ENCODE measurements at places on chromosomes 4 and X.
A peak's percentile ranks its signal among the peaks of the same experiment; 100 is the strongest.

DNA sequence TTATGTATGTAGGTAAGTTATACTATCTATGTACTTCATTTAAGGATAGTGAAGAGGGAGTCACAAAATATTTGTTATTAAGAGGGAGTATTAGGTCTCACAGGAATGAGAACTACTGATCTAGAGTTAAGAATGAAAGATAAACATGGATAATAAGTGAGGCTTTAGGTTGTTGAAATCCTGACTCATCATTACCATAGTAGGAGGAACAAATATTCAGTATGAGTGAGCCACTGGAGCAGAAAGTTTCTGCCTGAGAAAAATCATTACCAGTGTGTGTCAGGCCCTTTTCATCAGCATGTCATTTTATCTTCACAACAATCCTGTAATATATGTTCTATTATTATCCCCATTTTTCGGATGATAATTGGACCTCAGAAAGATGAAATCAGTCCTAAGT, 27.2 kb upstream of the IGSF1 start:
- no peaks in the 10 kb centered on the region for H3K27me3 ChIP-seq
- no peak overlapping the region for H3K27ac ChIP-seq
- no peak overlapping the region for H3K4me3 ChIP-seq
- H3K4me1 ChIP-seq = no peaks in the 10 kb centered on the region
- DNase-seq = no peak

DNA sequence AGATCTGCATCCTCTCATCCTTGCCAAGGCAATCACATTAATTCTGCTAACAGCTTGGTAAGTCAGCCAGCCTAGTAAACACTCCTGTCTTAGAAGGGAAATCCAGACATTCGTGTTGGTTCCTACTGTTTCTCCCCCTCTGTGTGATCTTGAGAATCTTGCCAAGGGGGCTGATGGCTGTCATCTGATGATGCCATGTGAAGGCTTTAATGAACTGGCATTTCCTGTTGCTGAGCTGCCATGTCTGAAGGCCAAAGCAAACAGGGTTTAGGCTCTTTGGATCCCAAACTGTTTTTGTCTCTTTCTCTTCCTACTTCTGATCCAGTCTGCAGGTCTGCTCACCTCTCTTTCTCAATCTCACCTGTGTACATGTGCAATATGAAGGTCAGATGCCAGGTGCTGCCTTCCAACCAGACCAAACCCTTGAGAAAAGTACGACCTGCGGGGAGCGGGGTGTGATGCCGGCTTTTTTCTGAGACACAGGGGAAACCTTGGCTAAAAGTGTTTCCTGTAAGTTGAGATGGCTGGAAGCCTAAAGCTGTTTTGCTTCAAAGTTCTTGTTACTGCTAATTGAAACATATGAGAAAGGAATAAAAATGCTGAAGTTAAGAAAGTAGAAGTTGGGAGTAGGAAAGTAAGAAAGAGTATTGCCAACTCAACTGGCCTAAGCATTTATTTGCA, 532.9 kb downstream of the ANKRD50 start:
- peaks cover 9% of the 10 kb centered on the region for H3K27me3 ChIP-seq
- no peak overlapping the region for H3K27ac ChIP-seq
- DNase-seq = no peak
- H3K4me1 ChIP-seq = no peaks in the 10 kb centered on the region
- H3K36me3 ChIP-seq = no peaks in the 10 kb centered on the region
- no peak overlapping the region for H3K4me3 ChIP-seq

DNA sequence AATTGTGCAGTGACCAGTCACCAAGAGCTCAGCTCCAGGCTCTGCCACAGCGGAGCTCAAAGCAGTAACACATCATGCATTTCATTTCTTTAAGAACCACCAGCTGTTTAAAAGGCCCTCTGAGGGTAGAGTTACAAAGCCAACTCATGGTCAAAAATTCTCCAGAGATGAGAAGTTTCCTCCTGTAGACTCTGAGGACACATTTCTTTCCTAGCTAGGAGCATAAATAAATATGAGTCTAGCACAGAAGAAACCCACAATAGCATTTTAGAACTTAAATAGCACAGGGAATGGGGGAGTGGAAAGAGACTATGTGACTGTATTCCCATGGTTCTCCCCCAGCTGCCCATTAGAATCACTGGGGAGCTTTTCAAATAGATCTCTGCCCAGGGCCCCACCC, 6.5 kb upstream of the CRMP1 start:
- H3K27ac ChIP-seq = peak overlapping the region; percentile 9
- peaks cover 25% of the 10 kb centered on the region for H3K27me3 ChIP-seq

DNA sequence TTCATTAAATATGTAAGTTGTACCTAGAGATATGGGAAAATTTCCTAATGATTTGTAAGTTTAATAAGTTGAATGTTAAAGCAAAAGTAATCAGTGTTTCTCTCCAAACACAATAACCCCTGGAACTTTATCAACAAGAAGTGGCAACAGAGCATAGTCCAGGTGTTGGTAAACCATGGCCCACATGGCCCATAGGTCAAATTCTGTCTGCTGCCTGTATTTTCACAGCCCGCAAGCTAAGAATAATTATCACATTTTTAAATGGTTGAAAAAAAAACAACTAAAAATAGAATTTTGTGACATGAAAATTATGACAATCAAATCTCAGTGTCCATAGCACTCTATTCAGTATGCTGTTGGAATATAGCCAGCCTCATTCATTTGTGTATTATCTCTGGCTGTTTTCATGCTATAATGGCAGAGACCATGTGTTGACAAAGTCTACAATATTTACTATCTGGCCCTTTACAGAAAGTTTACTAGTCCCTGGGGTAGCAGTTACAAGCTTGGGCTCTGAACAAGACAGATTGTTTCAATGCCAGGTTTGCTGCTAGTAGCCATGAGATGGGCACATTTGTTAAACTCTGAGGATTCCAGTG, 395.8 kb downstream of the GASK1B start:
- no peak overlapping the region for H3K4me3 ChIP-seq
- H3K4me1 ChIP-seq = no peaks in the 10 kb centered on the region
- no peaks in the 10 kb centered on the region for H3K36me3 ChIP-seq
- H3K27me3 ChIP-seq = no peaks in the 10 kb centered on the region
- DNase-seq = no peak
- H3K27ac ChIP-seq = no peak overlapping the region

DNA sequence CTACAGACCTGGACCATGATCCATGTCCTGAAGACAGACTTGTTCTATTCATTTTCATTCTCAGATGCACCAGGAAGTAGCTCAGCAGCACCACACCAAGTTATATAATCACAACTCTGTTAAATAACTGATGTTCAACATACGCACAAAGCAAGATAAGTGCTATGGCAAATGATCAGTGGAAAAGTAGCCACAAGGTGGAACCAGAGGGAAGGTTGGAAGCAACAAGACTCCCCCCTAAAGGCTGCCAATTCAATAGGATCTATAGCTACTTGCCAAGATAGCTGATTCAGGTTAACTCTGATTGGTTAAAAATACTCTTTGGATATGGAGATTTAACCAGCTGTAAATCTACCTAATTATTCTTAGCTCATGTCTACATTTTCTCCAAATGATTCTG, 23.7 kb upstream of the FAM47B start:
- no peak overlapping the region for H3K4me3 ChIP-seq
- H3K36me3 ChIP-seq = no peaks in the 10 kb centered on the region
- no peaks in the 10 kb centered on the region for H3K27me3 ChIP-seq
- no peak overlapping the region for H3K27ac ChIP-seq

DNA sequence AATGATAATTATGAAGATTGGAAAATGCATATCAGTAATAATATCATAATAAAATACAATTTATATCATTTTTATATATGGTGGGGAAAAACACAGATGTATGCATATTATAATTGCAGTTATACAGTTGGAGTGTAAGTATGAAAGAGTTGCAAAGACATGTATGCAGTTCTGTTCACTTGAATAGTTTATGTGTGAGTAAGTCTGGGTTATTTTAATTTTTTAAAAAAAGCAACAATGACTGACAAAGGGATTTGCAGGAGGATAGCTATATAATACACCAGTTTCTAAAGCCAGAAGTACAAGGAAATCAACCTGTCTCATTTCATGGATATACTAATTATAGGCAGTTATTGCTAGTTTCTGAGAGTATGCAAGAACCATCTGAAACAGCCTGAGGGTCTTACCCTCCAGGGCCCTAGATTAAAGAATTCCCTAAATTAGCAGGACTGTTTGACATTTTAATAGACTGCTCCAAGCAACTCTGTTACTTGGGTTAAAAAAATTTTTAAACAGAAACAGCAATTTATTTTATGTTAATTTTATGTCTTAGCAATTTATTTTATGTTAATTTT, 40.2 kb downstream of the FAM114A1 start:
- no peak overlapping the region for H3K27ac ChIP-seq
- H3K36me3 ChIP-seq = no peaks in the 10 kb centered on the region
- no peak overlapping the region for H3K4me3 ChIP-seq
- no peaks in the 10 kb centered on the region for H3K4me1 ChIP-seq

Measured in MM.1S (cell line).